A549 (cell line): ENCODE measurements at places on chromosomes 4 and X.

DNA sequence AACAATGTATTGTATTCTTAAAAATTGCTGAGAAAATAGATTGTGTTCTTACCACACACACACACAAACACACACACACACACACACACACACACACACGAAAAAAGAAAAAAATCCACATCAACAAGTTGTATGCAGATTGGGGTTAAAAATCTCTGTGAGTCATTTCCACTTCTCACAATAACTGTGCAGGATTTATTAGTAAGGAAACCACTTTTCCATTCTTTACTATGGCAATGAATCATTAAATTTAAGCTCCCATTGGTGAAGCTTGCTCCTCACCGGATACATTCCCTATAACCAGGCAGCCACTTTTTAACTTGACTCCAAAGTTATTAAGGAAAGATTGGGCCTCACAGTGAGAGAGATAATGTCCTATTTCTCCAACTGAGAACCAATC is 19.7 kb upstream of the MAGEE1 start:
- no peak for DNase-seq

DNA sequence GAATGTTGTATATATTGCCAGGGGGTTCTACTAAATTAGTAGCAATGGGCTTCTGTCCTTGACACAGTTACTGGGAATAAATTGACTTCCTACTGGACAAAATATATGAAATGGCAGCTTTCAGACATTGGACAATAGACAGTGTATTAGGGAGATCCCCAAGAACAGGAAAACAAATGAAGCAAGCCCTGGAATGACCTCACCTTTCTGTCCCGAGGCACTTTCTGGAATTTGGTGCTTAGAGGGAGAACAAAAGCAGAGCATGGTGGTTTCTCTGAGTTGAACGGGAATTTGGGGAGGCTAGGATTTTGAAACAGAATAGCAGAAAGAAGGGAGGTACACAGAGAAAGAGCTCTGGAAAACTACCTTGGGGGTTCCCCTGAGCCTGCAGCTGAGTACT is 187.7 kb upstream of the MAGEB2 start:
- DNase-seq: no peak

DNA sequence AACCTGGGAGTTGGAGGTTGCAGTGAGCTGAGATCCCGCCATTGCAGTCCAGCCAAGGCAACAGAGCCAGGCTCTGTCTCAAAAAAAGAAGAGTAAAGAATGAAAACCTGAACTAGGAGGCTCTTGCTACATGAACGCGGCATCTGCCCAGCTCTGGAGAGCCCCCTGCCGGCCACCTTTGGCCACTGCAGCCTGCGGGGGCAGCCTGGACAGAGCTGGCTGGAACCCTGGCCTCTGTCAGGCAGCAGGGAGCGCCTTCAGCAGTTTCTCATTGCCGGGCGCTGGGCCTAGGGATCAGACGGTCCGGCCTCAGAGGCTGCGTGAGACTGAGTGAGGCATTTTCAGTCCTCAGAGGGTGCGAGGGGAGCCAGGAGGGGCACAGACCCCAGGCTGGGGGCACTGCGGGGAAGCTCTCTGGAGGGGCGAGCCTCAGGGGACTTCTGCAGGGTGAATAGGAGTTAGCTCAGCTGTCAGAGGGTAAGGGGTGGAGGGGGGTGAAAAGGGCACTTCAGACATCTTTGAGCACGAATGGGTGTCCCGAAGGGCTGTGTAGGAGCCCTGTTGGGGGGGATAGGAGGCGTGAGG is 17.5 kb downstream of the DOK7 start:
- peak; percentile 67 for DNase-seq

- no peak for DNase-seq
Measured at GRCh38 chrX:24480400-24480865, 15.3 kb downstream of the PDK3 start.

- no peak for DNase-seq
Measured at GRCh38 chr4:108811486-108811885, 48.6 kb upstream of the ETNPPL start.

GRCh38 chrX:19867411-19867732 is 20.0 kb downstream of the SH3KBP1 start:
- DNase-seq: no peak

- DNase-seq: no peak
Measured at GRCh38 chr4:185192059-185192458, 11.7 kb downstream of the CFAP97 start.
